ENCODE measurements at places on chromosomes 2 and 18.

GRCh38 chr2:118971245-118972122, 29.5 kb downstream of the MARCO start:
- no peak for DNase-seq

DNA sequence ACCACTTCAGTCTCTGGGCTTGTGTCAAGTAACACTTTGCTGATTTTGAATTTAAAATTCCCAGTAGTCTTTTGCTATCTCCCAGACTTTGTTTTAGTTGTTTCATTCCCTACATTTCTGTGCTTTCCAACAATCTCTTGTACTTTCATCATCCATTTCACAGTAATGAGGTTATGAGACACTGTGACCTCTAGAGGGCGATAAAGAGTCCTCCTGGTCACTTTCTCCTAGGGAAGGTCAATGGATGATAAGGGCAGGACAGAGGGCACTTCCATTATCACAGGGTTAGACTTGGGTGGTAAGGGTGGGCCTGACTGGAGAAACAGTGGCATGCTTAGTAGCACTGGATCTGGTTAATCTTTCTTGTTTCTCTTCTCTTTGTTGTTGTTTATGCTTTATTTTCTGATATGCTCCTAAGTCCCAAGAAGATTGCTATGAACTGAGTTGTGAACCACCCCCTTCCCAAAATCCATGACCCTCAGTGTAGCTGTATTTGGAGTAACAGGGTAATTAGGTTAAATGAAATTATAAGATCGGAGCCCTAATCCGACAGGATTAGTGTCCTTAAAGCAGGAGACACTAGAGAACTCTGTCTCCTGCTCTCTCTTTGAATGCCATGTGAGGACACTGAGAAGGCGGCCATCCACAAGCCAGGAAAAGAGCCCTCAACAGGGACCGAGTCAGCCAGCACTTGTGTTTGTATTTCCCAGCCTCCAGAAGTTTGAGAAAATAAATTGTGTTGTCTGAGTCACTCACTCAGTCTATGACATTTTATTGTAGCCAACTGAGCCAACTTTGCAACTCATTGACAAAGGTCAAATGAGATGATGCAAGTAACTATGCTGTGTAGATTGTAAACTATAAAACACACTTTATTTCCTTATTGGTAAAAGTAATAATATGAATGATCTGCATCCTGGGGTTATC, 779.2 kb downstream of the CNTNAP5 start:
- DNase-seq = peak; percentile 20

- DNase-seq = no peak
These were observed 173.5 kb upstream of the FOSL2 start for GRCh38 chr2:28219138-28219537.

DNA sequence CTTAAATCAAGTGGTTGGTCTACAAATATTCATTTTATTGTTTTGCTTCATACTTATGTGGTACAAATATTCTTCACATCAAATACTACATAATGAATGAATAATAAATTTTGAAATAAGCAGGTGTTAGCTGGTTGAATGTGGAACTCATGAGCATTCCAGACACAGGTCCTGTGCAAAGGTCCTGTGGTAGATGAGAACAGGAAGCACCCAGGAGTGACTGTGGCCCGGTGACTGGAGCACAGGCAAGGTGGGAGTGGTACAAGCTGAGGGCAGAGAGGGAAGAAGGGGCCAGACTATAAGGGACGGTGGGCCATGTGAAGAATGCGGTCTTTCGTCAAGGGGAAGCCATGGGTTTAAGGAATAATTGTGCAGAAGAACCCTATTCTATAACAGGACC, 26.2 kb upstream of the LOXHD1 start:
- DNase-seq = no peak

GRCh38 chr2:41621095-41621494, 426.7 kb upstream of the PKDCC start:
- DNase-seq = no peak

DNA sequence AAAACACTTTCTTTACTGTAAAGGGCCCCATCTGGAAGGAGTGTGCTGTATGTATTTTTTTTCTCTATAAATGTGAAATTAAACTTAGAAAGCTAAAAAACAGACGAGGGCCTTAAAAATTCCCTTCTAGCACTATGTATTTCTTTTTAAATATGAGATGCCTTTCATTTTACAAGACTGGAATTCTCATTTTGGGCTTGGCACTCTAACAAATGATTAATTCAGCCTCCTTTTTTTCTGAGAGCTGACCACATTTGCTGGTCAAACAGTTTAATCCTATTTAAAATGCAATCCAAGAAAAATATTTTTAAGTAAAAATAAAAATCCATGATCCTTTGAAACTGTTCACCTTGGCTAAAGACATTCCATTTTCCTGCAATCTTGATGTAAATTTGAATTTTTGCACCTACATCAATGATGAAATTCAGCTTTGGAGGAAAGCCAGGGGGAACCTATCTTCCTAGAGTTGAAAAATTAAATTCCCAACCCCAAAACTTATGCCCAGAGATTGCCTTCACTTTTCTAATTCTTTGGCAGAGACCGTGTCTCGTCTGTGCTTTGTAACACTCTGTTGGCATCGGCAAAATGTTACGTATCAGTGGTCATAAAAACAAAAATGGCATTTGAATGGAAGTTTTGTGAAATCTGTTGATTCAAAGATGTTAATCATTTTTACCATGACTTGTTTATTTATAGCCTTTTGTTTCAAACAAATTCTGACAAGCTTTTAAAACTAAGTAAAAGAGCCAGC, 284.5 kb downstream of the ZNF521 start:
- no peak for DNase-seq

- no peak for DNase-seq
These were observed 444.4 kb upstream of the HNRNPA3 start for GRCh38 chr2:176768185-176768584.

DNA sequence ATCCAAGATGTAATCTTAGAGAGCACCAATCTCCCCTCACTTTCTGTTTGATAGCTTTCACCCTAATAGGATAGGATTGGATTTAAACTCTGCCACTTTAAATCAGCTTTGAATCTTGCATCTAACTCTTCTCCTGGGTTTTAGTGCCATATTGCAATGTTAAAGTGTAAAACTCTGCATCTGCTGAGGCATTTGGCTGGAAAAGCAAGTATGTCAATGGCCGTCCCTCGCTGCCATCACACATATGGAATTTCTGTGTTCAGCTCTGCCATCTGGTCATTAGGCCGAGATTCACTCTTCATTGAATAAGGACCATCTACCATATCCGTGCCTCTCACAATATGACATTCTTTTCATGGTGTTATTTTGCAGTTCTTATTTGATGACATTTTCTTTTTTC, 728.1 kb upstream of the PIK3C3 start:
- DNase-seq = no peak

DNA sequence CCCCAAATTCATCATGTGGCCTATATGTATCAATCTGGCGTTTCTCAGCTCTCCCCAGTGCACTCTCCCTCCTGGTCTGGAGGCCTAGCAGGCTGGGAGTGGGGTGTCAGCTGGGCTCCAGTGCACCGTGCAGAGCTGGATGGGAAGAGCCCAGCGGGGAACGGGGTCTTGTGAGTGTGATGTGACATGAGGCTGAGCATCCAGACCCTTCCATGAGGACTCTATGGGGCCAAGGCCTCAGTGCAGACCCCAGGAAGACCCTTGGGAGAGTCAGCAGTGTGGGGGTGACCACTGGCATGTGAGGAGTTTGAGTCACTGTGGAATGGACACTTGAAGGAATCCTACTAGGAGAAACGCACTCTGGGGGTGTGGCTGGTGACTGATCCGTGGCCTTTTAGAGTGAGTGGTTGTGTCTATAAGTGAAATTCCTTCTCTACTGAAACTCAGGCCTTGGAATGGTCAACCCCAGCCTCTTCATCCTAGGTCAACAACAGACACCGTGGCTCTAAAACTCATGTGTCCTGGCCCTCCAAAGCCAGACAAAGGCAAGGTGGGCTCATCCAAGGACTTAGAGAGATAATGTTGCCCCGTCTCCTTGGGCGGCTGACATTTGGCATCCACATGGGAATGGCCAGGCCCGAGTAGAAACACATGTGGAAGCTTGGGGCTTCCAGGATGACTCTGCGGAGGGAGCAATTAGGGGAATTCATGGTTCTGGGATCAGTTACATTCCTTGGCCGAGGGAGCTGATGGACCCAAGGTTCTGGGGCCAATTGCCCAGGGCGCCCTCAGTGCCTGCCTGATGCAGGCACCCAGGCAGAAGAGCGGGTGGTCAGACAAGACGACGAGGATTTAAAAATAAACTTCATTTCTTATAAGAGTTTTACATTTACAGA, 156.0 kb upstream of the TWIST2 start:
- no peak for DNase-seq

- no peak for DNase-seq
These were observed 27.4 kb downstream of the ASB18 start for GRCh38 chr2:236236559-236237452.

DNA sequence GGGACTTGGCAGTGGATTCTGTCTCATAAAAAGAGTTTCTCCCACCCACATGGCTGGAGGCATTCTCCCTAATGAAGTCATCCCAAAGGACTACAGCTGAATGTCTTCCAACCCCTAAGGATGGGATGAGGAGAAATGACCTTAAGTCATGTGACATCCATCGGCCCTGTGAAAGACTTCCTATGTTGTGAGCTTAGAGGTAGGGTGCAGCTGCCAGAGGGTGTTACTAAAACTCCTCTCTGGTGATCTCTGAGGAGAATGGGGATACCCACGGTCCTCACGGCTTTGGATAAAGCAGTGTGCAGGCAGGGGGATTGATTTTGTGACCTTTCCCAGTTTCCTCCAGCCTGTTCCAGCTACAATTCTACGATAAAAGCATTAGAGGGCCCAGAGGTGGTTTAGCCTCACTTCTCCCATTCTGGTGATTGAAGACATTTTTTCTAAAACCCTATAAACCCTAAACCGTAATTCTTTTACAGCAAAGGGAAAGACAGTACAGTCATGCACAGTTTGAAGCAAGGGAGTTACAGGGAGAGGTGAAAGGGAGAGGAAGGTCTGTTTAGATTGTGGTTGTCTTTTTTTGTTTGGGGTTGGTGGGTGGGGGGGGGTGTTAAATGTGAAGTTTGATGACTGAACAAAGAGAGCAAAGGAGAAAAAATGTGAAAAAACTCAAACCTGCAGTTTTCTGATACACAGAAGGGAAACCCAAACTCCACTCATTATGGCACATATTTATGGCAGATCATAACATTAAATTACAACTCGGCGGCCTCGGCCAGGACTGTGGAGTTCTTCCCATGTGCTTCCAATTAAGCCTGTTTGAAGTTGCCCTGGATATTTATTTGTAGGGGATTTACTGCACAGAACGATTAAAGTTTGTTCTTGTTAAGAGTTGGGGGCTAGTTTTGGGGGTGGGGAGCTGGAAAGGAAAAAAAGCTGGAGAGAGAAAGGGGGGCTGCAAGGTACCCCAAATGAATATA, 26.6 kb upstream of the SLC14A2 start:
- DNase-seq = no peak

DNA sequence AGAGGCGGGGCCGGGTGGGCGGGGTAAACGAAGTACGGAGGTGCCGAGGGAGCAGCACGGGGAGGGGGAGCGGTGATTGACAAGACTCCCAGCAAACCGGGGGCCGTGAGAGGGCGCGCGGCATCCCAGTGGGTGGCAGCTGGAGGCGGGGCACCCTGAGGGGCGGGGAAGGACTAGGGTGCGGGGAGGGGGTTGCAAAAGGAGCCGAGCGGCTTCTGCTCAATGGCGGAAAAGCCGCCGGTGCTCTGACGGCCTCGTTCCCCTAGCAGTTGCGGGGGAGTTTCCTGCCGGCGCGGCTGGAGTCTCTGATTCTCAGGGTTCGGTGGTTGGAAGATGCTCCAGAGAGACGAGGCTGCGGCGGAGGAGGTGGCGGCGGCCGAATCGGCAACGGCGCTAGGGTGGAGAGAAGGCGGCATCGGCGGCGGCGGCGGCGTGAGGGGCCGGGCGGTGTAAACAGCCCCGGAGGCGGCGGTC, at the start of gene PPM1B:
TSS of gene PPM1B (plus strand) at position 195 of the 474 bp plus-strand sequence. CDS start 32,325 bp downstream, outside the sequence.
- no peak for DNase-seq

DNA sequence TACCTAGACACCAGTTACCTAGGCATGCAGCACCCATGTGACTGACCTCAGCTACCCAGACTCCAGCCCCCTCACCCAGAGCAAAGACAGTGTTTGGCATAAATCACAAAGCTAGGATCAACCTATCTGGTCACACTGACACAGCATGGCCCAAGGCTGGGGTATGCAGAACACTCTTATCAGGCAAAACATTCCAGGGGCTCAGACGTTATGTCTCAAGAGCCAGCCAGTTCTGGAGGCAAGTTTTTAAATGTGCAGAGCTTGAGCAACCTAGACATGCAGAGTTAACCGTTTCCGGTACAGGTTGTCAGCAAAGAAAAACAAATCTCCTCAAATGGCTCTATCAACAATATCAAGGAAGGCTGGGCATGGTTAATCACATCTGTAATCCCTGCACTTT, 92.8 kb downstream of the AP1S3 start:
- DNase-seq = no peak

GRCh38 chr2:119691651-119692245, 12.7 kb downstream of the TMEM177 start:
- no peak for DNase-seq

DNA sequence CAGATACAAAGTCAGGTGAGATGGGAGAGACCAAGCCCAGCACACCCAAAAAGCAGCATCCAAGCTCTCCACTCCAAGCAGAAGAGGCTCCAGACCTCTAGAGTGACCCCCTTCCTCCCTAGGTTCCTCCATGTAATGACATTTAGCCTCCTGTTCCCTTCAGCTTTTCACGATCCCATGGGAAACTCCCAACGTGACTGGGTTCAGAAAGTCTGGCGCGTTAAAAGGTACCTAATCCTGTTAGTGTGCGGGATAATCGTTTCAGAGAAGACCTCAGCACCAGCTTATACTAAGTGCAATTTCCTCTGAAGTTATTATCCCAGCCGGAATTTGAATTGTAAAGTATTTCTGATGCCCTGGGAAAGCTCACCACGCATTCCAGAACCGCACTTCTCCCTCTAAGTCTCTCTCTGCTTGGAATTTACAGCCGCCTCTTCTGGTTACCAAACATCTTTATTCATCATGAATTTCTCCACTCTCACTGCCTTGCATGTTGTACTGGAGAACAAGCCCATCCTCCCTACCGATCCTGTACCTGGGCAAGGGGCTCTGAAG, 46.9 kb downstream of the CCBE1 start:
- DNase-seq = no peak

DNA sequence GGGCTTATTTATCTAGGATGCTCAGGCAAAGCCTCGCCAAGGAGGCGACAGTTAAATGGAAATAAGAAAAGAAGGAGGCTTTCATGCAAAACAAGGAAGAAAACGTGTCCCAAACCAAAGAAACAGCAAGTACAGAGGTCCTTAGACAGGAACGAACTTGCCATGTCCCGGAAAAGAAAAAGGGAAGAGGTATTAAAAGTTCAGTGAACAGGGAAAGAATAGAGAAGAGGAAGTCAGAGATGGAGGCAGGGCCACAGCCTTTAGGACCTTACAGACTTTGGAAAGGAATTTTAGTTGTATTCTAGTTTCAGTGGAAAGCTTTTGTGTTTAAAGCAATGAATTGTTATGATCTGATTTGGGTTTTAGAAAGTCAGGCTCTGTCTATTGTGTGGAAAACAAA, 22.1 kb downstream of the IKZF2 start:
- DNase-seq = no peak
